ENCODE measurements at places on chromosomes 7 and 10.

DNA sequence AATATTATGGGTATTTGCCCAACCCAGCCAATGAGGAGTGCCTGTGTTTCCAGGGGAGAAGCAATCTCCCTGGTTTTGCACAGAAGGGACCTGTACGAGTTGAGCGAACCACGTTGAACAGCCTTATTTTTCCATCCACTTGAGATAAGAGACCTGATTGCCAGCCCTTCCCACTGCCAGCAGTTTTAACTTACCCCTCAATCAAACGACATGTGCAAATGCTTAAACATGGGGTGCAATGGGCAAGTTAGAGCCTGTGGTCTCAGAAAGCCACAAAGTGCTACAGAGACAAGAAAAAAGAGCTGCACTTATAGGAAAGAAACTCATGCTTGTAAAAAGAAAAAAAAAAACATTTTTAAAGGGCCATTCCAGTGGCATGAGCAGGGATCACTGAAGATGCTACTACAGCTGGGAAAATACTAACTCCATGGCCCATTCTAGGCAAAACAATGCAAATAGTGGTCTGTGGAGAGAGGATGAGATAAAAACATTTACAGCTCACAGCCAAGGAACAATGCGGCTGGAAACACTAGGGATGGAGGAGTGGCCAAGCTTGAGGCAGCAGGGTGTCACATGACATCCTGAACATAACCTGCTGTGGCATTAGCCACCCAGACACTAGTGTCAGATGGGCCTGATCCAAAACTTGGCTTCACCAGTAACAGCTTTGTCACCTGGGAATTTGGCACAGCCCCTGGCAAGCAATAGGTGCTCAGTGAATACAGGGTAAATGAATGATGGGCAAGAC is 162.8 kb downstream of the ELMO1 start:
- DNase-seq: no peak

- no peak for DNase-seq
Measured at GRCh38 chr10:75648351-75648750, 216.9 kb downstream of the LRMDA start.

DNA sequence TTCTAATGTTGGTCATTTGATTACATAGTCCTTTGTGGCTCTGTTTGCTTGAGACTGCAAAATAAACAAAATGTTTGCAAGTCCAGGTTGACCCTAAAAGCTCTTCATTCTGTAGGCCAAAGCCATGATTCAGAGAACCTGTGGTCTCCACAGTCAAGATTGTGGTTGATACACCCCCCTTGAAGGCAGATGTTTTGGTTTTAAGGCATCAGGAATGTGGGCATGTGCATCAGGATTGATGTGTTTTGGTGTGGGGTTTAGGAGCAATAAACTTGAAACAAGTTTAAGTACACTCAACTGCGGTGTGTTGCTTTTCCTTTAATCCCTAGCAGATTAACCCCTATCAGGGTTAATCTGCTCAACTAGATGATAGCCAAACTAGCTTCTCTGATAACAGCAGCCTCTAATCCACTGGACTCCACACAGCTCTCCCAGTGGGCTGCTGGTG is 379.1 kb upstream of the GALNT17 start:
- no peak for DNase-seq

DNA sequence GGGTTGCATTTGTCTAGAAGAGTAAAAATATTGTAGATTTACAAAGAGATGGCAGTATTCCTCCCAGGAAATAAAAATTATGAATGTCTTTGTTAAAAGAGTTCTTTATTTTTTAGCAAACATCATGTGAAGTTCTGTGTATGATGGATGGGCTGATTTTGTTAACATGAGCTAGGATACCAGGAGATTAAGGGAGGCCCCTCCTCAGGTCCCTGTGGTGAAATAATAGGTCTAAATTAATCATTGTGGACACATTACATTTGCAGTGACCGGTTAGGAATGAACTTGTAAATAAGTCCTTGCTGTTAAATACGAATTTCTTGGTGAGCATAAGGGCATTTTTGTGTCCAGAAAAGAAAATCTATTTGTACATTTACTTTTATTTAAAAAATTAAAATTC is 339.4 kb upstream of the PHF14 start:
- DNase-seq: no peak

DNA sequence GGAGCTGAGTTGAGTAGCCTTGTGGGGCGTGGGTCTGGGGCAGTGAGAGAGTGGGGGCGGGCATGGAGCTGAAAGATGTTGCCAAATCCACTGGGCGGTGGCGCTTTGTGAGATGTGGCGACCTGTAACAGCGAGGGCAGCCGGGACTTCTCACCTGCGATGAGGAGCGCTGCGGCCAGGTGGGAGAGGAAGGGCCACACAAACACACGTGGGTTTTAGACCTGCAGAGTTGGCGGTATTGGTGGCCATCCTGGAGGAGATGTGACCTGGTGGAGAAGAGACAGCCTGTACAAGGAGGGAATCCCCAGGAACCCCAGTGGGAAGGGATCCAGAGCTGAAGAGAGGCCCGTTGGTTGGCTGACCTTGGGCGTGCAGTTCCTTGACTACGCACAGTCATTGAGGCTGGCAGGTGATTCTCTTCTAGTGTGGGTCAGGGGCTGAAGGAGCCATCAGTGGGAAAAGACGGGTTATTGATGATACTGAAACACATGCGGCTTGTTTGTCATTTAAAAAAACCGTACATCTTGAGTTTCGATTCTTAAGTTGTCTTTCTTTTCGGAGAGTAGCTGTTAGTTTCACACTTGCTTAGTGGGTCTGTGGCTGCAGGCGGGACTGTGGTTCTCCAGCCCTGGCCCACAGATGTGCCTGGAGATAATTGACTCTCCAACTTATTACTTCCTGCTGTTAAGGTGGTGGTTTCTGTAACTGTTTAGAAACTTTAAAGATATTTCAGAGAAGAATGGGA is 2.4 kb downstream of the CHST12 start:
- DNase-seq: no peak

DNA sequence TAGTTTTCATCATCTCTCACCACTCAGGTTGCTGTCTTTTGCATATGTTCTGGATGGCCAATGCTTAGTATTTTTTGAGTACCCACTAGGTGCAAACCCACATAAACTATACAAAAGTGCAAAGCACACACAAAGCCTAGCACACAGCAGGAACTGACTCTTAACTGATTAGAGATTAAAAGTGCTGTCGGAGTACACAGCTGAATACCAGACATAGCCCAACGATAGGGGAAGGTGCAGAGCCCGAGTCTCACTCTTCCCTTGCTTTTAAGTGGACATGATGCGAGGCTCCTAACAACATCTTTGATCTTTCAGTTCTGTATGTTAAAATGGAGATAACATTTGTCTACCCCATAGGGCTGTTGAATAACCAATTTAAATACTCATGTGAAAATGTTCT is 90.8 kb downstream of the DPY19L1 start:
- DNase-seq: no peak

- no peak for DNase-seq
Measured at GRCh38 chr10:24784061-24784460, 60.4 kb upstream of the ARHGAP21 start.

- DNase-seq: peak; percentile 12
Measured at GRCh38 chr10:87659571-87660483, at the start of gene PAPSS2. Gene PAPSS2, plus strand, starts transcription at chr10:87659878. Its CDS starts 104 bp downstream, at chr10:87659982.

DNA sequence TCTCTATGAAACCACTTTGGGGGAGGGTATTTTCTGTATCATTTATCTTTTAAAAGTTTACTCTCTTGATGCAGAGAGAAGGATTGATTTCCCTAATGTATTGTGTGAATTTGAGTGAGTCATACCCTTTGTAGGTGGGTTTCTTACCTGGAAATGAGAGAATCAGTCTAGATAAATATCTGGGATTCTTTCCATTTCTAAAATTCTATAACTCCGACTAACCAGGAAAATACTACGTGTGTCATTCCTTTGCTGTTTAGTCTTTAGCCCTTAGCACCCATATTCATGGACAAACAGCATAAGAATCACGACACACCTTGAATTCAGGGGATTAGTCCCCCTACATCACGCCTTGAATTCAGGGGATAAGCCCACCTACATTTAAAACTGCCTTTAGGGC is 139.1 kb downstream of the GATA3 start:
- no peak for DNase-seq

GRCh38 chr7:16916738-16917137 is 35.0 kb upstream of the AGR3 start:
- DNase-seq: no peak

GRCh38 chr7:157807510-157807909 is 470.7 kb downstream of the DNAJB6 start:
- no peak for DNase-seq

DNA sequence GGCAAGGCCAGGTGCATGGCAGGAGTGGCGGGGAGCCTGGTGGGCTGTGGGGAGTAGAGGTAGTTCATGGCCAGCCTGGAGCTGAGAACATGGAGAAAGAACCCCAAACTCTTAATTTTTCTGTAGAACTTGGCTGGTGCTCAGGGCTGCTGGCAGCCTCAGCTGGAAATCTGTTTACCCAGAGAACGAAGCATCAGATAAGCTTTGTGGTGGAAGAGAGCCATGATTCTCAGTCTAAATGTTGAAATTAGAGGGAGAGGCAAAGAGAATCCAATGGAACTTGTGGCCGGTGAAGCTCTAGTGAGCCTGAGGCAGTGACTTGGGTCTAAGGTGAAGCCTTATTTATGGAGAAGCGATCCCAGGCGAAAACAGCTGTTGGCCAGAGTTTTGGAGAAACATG is 126.4 kb downstream of the CCDC3 start:
- DNase-seq: no peak

DNA sequence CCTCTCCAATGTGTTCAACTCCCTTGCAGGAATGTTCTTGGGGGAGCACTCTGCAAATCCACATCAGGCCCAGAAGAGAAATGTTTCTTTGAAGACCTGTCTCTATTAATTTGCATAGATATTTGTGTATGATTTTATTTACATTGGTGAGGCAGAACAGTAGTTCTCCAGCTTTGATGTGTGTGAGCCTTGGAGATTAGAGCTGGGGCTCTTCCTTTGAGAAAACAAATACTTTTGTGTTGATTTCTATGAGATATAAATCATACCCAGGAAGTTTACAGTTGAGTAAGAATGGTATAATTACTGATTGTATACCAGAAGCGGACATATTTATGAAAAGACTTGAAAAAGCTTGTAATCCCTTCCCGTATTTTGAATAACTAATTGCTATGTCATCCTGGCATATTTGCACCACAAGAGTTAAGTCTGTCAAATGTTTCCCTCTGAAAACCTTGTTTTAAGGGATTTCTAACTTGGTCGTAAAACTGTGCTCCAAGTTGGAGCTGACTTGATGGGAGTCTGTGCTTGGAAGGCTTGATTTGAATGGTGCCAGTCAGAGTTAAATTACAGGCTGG is 468.5 kb downstream of the LRMDA start:
- no peak for DNase-seq

DNA sequence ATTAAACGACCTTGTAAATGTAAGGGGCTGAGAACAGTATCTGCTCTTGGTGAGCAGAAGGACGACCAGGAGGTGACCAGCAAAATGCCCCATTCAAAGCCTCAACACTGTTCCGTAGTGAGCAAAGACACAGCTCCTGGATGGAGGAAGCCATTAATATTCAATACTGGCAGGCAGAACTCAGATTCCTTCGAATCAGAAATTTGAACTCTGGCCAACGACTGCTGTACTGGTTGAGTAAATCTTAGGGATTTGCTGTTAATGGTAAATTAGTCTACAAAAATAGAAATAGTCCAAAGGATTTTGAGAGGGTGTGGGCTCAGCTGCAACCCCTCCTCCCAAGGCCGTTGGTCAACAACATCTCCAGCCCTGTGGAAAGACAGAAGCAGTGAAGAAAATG is 130.5 kb upstream of the PFKP start:
- no peak for DNase-seq

- no peak for DNase-seq
Measured at GRCh38 chr7:115352375-115352774, 430.5 kb downstream of the MDFIC start.

GRCh38 chr10:90319188-90319914 is 538.5 kb downstream of the HTR7 start:
- DNase-seq: no peak

DNA sequence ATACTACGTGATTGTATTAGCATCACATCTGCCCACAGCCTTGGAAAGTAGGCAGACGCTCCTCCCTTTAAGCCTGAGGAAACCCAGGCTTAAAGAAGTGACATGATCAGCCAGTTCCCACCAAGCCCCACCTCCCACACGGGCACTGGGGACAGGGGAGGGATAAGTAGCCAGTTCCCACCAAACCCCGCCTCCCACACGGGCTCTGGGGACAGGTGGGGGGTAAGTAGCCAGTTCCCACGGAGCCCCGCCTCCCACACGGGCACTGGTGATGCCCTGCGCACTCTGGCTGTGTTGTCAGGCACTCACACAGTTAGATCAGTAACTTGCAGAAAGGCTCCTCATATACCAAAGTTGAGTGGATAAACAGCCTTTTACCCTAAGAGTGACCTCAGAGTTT is 606.8 kb downstream of the PTPRN2 start:
- no peak for DNase-seq

GRCh38 chr7:150401861-150402631 is 22.9 kb downstream of the ZNF775 start:
- no peak for DNase-seq

DNA sequence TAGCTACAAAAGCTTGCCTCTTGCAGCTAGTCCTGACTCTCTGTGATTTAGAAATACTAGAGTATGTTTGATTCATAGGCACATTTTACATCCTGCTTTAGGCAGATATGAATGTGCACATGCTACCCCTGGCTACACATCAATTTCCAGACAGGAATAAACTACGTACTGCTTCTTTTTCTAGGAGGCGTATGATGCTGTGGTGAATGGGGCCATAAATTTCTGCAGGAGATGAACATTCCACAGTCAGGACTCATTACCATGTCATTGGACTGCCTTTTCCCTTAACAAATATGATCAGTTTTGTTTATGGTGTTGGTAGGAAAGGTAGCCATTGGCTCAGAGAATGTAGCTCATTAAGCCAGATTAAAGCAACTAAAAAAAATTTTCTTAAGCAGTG is 50.1 kb upstream of the IFRD1 start:
- DNase-seq: no peak

DNA sequence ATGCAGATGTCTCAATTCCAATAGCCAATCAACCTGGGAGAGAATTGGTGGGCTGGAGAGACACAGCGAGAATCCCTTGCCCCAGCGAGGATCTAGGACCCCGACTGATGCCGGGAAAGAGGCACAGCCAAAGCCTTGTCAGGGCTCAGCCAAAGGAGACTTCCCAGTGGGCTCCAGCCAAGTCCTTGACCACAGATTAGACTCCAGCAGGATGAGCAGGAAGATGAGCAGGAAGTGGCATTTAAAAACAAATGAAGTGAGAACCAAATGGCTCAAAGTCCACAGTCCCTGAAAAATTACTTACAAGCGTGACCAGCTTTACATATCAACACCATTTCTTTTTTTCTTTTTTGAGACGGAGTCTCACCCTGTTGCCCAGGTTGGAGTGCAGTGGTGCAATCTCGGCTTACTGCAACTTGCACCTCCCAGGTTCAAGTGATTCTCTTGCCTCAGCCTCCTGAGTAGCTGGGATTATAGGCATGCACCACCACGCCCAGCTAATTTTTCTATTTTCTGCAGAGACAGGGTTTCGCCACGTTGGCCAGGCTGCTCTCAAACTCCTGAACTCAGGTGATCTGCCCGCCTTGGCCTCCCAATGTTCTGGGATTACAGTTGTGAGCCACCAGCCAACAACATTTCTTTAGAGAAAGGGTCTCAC is 40.2 kb downstream of the CTBP2 start:
- no peak for DNase-seq
